Suppressor macrophage treated with lipopolysaccharide for 1 hour (primary cell): ENCODE measurements at places on chromosomes 13 and 19.

DNA sequence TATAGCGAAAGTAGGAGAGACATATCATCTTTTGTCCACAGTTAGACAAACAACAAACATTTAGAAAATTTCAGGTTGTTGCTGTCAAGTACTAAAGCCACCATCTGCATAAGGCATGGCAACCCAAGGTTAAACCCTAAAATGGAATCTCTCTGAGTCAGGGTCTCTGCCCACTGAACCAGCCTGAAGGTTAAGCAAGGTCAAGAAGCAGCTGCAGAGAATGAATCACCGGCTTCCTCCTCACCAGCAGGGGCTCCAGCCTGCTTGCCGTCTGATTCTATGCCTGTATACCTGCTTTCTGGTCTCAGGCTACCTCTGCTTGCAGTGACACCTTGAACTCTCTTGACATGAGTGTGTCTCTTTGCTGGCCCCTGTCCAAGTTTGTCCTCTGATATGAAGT lies 726.2 kb upstream of the SGCG start:
- no peak for DNase-seq

DNA sequence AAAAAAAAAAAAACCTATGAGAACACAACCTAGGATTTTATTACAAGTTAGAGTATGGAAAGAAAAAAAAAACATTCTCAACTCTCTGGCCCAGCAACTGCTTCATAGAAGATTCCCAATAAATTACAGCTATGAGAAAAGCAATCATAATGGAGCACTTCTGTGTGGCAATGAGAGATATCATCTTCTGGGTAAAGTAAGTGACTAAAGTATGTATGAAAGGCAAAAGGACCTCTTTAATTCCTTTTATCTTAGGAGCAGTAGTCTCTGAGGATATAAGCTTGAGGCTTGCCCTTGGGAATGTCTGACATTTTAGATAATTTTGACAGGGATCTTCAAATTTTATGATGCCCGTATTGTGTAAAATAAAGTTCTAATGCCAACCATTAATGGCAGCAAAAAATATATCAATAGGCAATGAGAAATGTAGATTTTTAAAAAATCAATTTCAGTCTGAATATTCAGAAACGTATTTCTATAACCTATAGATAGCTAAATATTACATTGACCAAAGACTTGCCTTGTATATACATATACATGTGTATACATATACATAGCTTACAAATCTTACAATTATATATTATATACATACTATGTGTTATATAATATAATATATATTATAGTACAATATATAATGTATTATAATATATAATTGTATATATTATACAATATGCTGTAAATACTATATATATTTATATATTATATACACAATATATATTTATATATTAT lies 823.9 kb upstream of the SLITRK1 start:
- DNase-seq: no peak

DNA sequence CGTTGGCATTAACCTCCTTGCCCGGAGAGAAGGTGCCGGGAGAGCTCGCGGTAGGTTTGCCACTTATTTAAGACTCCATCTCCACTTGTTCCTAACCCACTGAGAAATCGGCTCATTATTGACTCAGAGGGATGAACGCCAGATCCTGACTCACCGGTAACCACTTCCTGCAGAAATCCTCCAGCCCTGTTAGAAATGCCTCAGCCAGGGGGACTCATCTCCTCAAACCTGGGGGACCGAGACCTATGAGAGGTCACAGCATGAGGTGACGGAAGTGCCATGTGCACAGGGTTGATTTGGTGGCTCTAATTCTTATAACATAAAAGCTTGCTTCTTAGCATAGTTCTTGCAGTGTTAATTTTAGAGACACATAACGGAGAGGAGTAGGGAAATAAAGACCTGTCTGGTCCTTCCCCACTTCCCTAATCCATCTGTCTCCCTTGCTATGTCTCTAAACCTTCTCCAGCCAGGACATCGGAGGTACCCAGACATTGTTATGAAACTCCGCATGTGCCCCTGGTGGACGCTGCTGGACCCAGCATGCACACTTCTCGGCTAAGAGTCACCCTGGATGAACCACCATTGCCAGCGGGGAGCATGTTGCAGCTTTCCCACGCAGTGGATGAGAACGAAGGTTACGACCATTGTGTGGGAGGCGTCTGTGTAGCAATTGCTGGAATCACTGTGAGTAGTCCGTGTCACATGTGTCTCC lies 158.9 kb downstream of the EFNB2 start:
- no peak for DNase-seq

- DNase-seq: no peak
Measured at GRCh38 chr13:50476577-50477285, 366.8 kb downstream of the DLEU7 start.

GRCh38 chr13:52744842-52745375 lies 5.3 kb upstream of the CNMD start:
- no peak for DNase-seq

DNA sequence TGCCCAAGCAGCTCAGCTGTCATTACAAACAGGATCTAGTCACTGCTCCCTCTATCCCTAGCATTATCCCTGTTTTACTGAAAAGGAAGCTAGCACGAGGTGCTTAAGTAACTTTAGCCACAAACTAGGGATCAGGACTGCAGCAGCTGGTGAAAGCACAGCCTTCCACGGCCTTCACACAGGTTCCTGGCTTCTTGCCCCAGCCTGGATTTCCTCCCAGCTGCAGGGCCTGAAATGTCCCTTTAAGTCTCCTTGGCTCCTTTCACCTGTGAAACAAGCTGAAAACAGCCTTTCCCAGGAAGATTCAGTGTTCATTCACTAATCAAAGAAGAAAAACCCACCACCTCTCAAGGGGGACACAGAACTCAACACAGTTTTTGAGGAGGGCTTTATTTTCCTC lies 754.5 kb downstream of the DIAPH3 start:
- no peak for DNase-seq

- no peak for DNase-seq
Measured at GRCh38 chr19:19782783-19783182, 38.8 kb downstream of the ZNF506 start.

DNA sequence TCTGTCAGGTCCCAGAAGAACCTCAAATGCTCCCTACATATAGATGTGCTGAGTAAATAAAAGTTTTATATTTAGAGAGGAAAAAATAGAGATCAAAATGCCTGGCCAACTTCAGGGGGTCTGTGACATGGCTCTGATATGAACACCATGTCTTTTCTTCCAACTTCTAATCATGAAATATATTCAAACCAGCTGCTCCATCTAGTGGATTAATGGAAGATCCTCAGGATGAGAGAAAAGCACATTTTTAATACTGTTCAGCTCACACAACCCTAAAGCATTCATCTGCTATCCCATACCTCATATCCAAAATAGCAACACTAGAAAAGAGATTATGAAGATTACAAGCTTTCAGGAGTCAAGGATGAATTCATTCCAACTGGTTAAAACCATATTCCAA lies 56.0 kb upstream of the DOCK9 start:
- peak; percentile 53 for DNase-seq

GRCh38 chr19:38880076-38880881 lies 2.2 kb upstream of the RINL start:
- no peak for DNase-seq

- no peak for DNase-seq
Measured at GRCh38 chr19:4380254-4380727, 20.1 kb downstream of the SH3GL1 start.

GRCh38 chr19:3737487-3738205 lies 23.8 kb downstream of the APBA3 start:
- no peak for DNase-seq

- no peak for DNase-seq
Measured at GRCh38 chr19:5355076-5355475, 14.5 kb upstream of the PTPRS start.

DNA sequence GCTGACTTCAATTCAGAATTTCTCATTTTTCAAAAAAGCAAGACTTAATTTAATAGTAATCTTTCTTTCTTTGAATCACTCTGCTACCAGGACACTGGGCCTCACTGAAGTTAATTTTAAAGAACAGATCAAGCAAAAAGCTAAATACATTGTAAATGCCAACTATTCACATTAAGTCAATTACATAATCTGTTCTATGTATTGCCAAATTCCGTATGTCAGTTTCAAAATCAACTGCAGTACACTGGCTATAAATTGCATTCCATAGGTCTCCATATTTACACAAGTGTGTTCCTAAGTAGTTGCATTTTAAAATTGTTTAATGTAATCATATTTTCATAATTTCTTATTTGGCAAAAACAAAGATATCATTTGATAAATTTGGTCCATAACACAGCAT lies 10.1 kb downstream of the FOXO1 start:
- DNase-seq: no peak

GRCh38 chr19:41265395-41266153 lies 1.4 kb downstream of the HNRNPUL1 start:
- peak; percentile 10 for DNase-seq

DNA sequence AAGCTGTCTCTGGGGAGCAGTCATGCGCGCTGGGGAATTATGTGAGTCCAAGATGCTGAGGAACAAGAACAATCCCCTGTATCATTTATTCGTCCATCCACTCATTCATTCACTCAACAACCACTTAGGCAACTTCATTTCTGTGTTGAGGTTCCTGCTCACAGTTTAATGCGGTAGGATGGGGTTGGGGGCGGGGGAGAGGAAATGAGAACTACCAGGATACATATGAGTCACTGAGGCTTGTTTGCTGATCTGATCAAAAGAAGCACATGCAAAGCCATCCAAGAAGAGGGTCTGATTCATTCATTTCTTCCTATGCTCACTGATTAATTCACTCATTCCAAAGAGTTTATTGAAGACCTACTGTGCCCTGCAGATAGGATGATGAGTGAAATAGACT lies 20.9 kb downstream of the ZNF536 start:
- DNase-seq: no peak

DNA sequence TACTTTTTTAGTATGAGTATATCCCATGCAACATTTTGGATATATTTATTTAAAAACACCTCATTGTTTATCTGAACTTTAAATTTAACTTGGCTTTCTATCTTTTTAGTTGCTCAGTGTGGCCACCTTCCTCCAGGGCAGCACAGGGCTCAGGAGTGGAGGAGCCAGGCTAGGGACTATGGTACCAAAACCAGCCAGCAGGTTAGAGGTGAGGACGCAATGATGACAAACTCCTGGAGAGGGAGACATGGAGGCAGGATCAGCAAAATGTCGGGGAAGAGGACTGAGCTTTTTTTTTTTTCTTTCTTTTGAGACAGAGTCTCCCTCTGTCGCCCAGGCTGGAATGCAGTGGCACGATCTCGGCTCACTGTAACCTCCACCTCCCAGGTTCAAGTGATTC lies 29.6 kb upstream of the CALM3 start:
- no peak for DNase-seq

- DNase-seq: no peak
Measured at GRCh38 chr13:71474936-71475335, 392.1 kb downstream of the DACH1 start.

- no peak for DNase-seq
Measured at GRCh38 chr13:106520251-106521054, 15.0 kb downstream of the EFNB2 start.

- DNase-seq: peak; percentile 30
Measured at GRCh38 chr13:26011996-26012821, 39.6 kb downstream of the SHISA2 start.

DNA sequence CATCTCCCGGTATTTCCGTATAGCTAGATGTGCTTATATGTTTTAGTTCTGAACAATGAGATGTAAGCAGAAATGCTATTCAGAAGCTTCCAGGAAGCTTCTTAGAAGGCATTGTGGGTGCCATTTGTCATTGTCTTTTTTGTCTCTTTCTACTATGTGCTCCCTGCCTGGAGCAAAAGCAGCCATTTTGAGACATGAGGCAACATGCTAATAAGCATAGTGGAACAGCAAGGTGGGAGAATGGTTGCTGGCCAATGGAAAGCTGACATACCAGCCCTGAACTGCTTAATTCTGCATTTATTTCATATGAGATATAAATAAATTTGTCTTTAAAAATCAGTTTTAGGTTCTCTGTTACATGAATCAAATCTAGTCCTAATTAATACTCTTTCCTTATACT lies 299.7 kb downstream of the LMO7 start:
- DNase-seq: no peak

- no peak for DNase-seq
Measured at GRCh38 chr13:34698945-34699344, 243.1 kb upstream of the NBEA start.

- peak; percentile 50 for DNase-seq
Measured at GRCh38 chr13:33110713-33111413, 94.6 kb downstream of the KL start.

DNA sequence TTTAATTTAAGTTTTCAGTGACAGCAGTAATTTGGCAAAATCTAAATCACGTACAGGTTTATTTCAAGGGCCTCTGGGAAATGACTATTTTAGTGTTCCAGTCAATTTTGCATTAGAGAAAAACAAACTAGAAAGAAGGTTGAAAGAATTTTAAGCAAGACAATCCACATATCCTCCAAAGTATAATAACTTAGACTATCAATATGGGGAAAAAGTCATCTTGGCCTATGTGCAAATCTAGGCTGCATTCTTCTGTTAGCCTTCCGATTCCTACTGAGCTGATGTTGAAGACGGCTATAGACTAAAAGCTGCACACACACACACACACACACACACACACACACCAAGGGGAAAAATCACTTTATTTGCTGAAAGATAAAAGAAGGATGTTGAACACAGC lies 81.3 kb downstream of the SLITRK6 start:
- DNase-seq: no peak

DNA sequence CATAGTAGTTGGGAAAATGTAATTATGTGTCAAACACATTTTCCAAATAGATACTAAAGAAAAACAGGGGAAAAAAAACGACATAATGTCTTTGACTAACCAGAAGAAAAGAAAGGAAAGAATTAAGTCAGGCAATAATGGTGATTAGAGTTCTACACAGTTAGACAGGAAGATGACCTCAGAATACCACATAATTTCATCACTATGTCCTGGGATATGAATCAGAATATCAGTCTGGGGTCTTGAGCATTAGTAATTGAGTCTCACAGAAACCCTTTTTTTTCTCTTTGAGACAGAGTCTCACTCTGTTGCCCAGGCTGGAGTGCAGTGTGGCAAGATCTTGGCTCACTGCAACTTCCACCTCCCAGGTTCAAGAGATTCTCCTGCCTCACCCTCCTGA lies 503.4 kb downstream of the SLITRK1 start:
- no peak for DNase-seq

- no peak for DNase-seq
Measured at GRCh38 chr13:111389621-111390521, 69.4 kb downstream of the TEX29 start.

DNA sequence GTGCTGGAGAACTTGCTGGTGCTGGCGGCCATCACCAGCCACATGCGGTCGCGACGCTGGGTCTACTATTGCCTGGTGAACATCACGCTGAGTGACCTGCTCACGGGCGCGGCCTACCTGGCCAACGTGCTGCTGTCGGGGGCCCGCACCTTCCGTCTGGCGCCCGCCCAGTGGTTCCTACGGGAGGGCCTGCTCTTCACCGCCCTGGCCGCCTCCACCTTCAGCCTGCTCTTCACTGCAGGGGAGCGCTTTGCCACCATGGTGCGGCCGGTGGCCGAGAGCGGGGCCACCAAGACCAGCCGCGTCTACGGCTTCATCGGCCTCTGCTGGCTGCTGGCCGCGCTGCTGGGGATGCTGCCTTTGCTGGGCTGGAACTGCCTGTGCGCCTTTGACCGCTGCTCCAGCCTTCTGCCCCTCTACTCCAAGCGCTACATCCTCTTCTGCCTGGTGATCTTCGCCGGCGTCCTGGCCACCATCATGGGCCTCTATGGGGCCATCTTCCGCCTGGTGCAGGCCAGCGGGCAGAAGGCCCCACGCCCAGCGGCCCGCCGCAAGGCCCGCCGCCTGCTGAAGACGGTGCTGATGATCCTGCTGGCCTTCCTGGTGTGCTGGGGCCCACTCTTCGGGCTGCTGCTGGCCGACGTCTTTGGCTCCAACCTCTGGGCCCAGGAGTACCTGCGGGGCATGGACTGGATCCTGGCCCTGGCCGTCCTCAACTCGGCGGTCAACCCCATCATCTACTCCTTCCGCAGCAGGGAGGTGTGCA lies 587 bp downstream of the S1PR4 start:
- peak; percentile 44 for DNase-seq
